ENCODE measurements at places on chromosomes 2 and 18. TPM values are rescaled to one million over a fixed set of nuclear protein-coding genes. Genes with fewer than 3 reads are reported as not detected.
A peak's percentile ranks its signal among the peaks of the same experiment; 100 is the strongest.

PAX8 gene
- total RNA-seq: 1.9 TPM

ALPI gene
- total RNA-seq: 27.1 TPM

MAL gene
- 0.54 TPM for total RNA-seq

GRCh38 chr2:135169900-135170753 is 118.0 kb downstream of the RAB3GAP1 start:
- DNase-seq: no peak

FOXI3 gene
- not detected for total RNA-seq

RNF138 gene
- total RNA-seq: 53.2 TPM

DNA sequence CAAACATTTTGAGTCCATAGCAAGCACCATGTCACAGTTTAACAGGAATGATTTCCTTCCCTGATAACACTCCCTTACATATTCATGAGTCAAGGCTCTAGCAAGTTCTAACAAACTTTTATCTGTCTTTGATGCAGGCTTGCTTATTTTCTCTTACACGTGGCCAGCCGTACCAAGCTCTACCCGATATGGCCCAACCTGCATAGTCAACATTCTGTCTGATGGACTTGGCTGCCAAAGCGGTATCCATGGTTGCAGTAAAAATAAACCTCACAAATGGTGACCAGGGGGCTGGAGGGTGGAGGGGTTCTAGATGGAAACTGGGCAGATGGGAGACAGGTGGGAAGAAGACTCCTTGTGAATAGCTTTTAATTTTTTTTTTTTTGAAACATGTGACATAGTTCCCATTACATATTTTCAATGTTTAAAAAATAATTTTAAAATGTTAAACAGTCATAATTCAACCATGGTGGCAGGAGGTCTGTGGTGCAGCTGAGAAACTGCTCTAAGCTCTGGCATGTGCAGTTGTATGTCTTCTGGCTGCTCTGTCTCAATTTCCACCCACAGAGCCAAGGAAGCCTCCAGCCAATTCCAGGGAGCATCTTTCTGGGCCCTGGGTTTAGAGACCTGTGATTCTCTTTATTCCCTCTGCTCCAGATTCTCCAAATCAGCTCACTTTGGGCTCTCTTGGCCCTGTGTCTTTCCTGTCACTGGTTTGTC is 20.7 kb upstream of the CXCR1 start:
- no peak for DNase-seq

- peak; percentile 58 for DNase-seq
Measured at GRCh38 chr2:12819103-12819475, 102.4 kb downstream of the TRIB2 start.

GRCh38 chr18:62334120-62334519 is 9.0 kb downstream of the TNFRSF11A start:
- DNase-seq: peak; percentile 64

GRCh38 chr2:162381851-162382250 is 37.9 kb downstream of the GCA start:
- DNase-seq: no peak

DNA sequence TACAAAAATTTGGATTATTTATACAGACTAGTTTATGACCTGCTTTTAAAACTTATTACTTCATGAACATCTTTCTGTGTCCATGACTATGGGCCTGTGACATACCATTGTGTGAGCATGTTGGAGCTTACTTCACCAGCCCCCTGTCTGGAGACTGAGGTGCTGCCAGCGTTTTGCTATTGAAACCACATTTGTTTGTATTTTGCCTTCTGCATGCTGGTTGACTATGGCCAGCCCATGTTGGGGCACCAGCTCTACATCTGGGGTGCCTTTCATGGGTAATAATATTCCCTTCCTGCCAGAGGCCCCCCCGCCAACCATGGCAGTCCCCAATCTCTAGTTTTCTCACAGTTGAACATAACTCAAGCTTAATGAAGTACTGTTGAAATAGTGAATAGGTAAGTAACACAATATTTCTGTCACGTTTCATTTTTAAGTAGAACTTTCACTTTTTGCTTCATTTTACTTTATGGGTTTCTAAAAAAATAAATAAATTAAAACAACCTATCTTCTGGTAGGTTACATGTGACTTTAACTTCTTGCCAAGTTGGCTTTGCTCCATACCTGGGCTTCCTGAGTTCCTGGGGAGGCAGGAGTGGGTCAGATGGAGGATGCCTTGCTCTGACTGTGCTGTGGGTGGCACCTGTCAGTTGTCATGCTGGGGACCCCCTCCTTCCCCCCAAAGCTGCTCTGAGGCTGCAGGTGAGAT is 63.9 kb downstream of the DGKD start:
- no peak for DNase-seq

- no peak for DNase-seq
Measured at GRCh38 chr18:8249811-8250210, 359.4 kb upstream of the RAB12 start.

- DNase-seq: no peak
Measured at GRCh38 chr2:145287736-145288135, 767.8 kb upstream of the ZEB2 start.

DNA sequence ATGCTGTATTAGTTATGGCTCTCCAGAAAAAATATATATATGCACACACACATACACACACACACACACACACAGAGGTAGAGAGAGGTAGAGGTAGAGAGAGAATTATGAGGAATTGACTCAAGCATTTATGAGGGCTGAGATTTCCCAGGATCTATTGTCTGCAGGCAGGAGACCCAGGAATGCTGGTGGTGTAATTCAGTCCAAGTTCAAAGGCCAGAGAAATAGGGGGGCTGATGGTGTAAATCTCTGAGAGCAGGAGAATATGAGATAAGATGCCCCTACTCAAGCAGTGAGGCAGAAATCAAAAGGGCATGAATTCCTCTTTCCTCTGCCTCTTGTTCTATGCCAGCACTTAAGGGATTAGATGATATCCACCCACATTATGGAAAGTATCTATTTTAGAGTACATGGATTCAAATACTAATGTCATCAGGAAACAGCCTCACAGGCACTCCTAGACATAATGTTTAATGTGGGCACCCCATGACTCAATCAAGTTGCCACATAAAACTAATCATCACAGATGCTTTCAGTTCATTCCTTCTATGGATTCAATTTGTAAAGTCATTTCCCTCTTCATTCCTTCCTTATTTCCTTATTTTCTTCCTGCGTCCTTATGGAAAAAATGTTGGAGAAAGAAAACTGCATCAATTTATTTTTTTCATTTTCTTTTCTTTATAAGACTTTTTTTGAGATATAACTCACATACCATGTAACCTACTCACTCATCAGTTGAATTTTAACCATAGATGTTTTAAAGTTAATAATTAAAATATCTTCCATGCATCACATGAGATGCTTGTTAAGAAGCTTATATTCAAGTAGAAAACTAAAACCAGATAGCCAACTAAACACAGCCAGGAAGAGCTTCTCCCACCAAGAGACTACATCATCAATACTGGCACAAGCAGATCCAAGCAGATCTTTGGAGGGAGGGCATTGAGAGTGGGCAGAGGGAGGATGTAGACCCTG is 406.2 kb downstream of the MBD2 start:
- no peak for DNase-seq

- peak; percentile 77 for DNase-seq
Measured at GRCh38 chr2:224638301-224638823, 53.2 kb upstream of the CUL3 start.

DNA sequence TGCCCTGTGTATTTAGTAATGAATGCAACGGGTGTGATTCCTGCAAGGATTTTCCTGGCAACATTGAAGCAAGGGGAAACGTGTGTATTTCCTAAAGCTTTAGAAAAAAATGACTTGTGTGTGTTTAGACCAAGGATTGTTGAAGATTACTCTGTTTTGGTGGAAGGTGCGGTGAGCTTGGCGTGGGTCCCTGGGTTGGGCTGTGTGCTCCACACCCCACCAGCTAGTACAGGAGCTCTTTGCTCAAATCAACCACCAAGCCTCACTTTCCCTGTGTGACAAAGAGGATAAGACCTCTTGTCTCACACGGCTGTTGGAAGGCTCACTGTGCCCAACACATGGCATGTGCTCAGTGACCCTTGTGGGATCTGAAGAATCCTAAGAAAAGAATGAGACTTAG is 21.4 kb upstream of the GREB1 start:
- no peak for DNase-seq

MRPS5 gene
- 87.3 TPM for total RNA-seq

LYPD6B gene
- 2.6 TPM for total RNA-seq

HOXD8 gene
- total RNA-seq: 3.1 TPM

DNA sequence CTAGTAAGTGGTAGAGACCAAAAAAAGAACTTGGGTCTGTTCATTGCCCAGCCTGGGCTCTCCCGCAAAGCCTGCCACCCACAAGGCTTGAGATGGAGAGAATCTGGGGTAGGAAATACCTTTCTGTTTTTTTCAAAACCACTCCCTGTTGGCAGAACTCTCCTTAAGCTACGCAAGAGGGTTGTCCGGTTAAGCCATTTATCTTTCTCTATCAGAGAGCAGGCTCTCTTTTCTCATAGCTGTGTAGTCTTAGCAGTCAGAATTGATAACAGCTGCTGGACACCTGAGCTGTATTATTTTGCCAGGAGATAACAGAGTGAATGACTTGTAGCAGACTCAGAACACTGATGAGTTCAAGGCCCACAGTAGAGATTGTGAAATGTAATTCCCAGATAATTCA is 1088.1 kb downstream of the TSN start:
- no peak for DNase-seq

GKN1 gene
- not detected for total RNA-seq

CHRND gene
- not detected for total RNA-seq

Measured in colonic mucosa (tissue), 4 donors.